Activated CD4-positive, CD25-positive, alpha-beta regulatory T cell treated with anti-CD3 and anti-CD28 coated beads, Interleukin-2, amount 50 U/mL, for 24 hours (primary cell): ENCODE measurements at places on chromosomes 1 and 21.

DNA sequence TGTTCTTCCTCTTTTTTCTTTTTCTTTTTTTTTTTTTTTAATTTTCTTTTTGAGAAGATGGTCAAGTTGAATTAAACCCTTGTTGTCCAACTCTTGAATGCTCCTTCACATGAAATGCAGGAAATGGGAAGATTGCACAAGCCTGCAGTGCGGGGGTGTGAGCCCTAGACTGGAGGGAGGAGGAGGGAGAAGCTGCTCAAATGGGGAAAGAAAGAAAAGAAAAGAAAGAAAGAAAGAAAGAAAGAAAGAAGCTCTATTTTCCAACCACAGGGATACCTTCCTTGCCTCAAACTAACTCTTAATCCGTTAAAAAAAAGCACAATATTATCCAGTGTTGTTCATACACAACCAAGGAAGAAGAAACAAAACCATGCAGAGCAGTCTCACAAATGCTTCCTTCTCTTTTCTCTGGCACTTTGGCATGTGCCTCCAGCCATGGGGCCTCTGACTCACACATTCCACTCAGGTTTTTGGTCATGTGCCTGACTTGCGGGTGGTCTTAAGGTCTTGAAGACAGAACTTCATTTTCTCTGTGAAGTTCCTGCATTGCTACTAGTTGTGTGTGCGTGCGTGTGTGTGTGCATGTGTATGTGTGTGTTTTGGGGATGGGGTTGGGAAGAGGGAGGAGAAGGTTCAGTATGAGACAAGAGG is 276.1 kb downstream of the RPS6KC1 start:
- no peak for ATAC-seq

- ATAC-seq = peak; percentile 90
These were observed at the start of gene IFI44 for GRCh38 chr1:78649628-78650027. IFI44 (plus strand) TSS chr1:78649831; CDS start chr1:78650196, 365 bp downstream.

DNA sequence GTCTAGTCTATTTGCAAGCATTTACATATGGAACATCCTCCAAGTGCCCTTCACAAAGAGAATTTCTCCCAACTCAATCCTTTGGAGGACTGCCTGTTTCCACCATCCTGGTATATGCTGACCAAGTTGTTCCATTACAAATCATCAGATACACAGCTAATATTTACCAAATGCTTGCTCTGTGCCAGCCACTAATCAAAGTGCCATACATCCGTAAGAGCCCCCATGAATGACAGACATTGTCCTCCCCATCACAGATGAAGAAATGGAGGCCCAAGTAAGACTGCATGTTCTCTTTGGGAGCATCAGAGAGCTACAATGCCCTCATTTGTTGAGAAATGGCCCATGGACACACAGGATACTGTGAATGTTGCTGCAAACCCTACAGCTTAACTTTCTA is 130.0 kb upstream of the BACE2 start:
- ATAC-seq = no peak

GRCh38 chr1:30101487-30102227 is 621.7 kb downstream of the MATN1 start:
- no peak for ATAC-seq

- ATAC-seq = no peak
These were observed 24.2 kb upstream of the EYA3 start for GRCh38 chr1:28112388-28113241.

- no peak for ATAC-seq
These were observed 1561.5 kb downstream of the MRPL39 start for GRCh38 chr21:24045775-24046215.

DNA sequence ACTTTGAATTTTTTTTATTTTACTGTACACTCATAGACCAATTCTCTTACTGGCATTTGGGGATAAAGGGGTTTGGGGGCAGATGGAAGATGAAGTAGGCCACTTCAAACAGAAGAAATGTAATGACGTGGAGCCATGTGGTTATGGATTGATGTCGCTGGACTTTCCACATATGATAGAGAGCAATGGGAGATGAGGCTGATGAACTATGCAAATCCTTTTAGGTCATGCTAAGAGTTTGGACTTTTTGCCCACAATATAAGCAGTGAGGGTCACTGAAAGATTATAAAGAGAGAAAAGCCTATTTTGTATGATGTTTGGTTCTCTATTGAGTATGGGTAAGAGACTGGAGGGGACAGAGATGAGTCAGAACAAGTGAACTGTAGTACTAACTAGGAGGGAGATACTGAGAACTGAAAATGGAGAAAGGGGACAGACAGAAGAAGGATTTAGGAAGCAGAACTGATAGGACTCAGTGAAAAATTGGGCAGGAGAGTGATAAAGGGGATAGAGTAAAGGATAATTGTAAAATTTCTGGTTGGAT is 9.2 kb downstream of the C1orf21 start:
- no peak for ATAC-seq

- no peak for ATAC-seq
These were observed 124.4 kb downstream of the BEND5 start for GRCh38 chr1:48652334-48652733.

- no peak for ATAC-seq
These were observed 16.6 kb upstream of the CCDC181 start for GRCh38 chr1:169443923-169444322.

- ATAC-seq = no peak
These were observed 15.9 kb upstream of the TSPEAR start for GRCh38 chr21:44727321-44727720.

GRCh38 chr21:42486531-42486930 is 9.5 kb downstream of the RSPH1 start:
- ATAC-seq = no peak

GRCh38 chr1:88661188-88661587 is 22.9 kb upstream of the PKN2 start:
- no peak for ATAC-seq

DNA sequence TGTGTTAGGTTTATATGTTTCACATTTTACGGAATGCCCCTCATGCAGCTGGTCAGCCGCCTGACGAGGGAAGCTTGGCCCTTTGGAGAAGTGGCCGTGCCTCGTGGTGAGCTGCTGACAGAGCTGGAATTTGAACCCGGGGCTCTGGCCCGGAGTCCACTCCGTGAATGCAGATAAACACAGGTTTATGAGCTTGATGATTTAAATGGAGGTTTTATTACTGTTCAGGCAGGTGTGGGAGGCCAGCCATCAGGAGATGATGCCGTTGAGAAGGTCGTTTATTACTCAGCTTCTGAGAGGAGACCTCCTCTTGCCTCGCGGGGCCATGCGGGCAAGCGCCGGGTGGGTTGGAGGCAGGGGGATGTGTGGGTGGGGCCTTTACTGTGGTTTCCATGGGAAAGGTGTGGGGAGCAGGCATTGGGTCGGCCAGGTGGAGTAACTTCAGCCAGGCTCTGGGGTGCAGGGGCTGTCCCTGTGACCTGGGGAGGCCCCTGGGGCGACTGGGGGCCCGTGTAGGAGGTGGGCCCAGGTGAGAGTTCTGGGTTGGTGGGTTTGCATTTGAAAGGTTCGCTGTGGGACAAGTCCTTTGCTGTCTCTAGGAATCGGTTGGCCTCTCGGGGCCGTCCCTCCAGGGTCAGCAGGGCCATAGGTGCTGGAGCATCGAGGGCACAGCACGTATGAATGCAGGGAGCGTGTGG is 22.0 kb downstream of the PRKCZ start:
- ATAC-seq = no peak

GRCh38 chr1:114468047-114468446 is 43.0 kb downstream of the TRIM33 start:
- no peak for ATAC-seq
